Activated B cell treated with CpG ODN at 0.5 μM for 24 hours (primary cell): ENCODE measurements at places on chromosomes 11 and 22. TPM values are rescaled to one million over a fixed set of nuclear protein-coding genes. Genes with fewer than 3 reads are reported as not detected.

- no peaks in the 10 kb centered on the region for H3K36me3 ChIP-seq
- no peak overlapping the region for H3K27ac ChIP-seq
- no peaks in the 10 kb centered on the region for H3K4me1 ChIP-seq
- DNase-seq = no peak
Measured at GRCh38 chr11:92406472-92406871, 181.9 kb downstream of the FAT3 start.

- peaks cover 7% of the 10 kb centered on the region for H3K27me3 ChIP-seq
- no peak overlapping the region for H3K27ac ChIP-seq
- DNase-seq = no peak
- H3K4me3 ChIP-seq = no peak overlapping the region
- H3K36me3 ChIP-seq = no peaks in the 10 kb centered on the region
Measured at GRCh38 chr11:115452241-115452640, 52.0 kb downstream of the CADM1 start.

DNA sequence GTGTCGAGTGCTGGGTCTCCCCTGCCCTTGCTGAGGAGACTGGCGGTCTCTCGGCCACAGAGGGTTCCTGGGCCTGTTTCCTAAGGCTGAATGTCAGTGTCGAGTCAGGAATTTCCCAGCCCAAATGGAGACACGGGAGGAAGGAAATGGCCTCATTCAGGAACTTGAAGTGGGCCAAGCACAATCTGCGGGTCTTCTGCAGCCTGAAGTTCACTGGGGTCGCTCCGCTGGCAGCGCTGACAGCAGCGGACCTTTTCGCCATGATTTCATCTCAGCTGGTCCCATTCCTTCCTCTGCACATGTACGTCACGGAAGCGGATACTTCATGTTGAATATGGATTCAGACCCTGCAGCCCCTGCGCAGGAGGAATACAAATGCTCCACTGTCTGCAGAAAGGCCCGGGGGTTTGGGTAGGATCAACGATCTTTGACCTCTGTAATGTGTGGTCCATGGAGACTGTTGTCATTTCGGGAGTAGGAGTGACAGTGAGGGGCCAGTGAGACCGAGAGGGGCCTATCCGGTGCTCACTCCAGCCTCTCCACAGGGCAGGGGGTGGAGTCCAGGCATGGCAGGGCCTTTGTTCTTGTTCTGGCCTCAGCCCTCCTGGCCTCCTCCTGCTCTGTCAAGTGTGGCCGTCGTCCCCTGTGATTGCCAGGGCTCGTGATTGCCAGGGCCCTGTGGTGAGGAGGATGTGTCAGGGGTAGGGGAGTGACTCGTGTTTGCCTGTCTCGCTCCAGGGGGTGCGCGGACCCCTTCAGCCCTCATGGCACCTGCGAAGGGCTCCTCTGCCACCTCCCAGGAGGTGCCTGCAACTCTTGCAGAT is 402.3 kb downstream of the TBC1D22A start:
- H3K4me1 ChIP-seq = peaks cover 17% of the 10 kb centered on the region
- no peak overlapping the region for H3K27ac ChIP-seq
- no peak overlapping the region for H3K4me3 ChIP-seq
- no peaks in the 10 kb centered on the region for H3K27me3 ChIP-seq
- no peak for DNase-seq

DNA sequence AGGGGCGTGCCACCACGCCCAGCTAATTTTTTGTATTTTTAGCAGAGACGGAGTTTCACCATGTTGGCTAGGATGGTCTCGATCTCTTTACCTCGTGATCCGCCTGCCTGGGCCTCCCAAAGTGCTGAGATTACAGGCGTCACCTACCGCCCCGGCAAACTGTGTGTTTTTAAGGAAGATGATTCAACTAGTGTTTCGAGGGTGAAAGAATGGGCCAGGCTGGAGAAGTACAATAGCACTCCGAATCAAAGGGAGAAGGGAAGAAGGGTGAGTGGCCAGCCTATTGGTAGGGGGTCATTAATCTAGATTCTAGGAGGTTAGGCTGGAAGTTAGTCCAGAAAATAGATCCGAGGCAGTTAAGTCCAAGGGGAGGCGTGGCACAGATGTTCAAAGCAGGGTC is 2.9 kb upstream of the CECR2 start:
- no peak overlapping the region for H3K27ac ChIP-seq
- no peaks in the 10 kb centered on the region for H3K36me3 ChIP-seq
- peaks cover 25% of the 10 kb centered on the region for H3K4me1 ChIP-seq

- no peaks in the 10 kb centered on the region for H3K36me3 ChIP-seq
- peaks cover 3% of the 10 kb centered on the region for H3K27me3 ChIP-seq
Measured at GRCh38 chr11:30282289-30282631, 40.6 kb upstream of the ARL14EP start.

GRCh38 chr11:33068611-33069340 is 29.4 kb downstream of the TCP11L1 start:
- H3K36me3 ChIP-seq = peaks cover 69% of the 10 kb centered on the region
- H3K4me1 ChIP-seq = peaks cover 19% of the 10 kb centered on the region
- no peak overlapping the region for H3K27ac ChIP-seq
- H3K4me3 ChIP-seq = no peak overlapping the region
- H3K27me3 ChIP-seq = no peaks in the 10 kb centered on the region

The SGSM1 gene
- 0.05 and 0.09 TPM in 2 replicates for total RNA-seq

The NXPE4 gene
- not detected in 2 replicates for total RNA-seq
